ENCODE measurements at places on chromosomes 4 and X.

DNA sequence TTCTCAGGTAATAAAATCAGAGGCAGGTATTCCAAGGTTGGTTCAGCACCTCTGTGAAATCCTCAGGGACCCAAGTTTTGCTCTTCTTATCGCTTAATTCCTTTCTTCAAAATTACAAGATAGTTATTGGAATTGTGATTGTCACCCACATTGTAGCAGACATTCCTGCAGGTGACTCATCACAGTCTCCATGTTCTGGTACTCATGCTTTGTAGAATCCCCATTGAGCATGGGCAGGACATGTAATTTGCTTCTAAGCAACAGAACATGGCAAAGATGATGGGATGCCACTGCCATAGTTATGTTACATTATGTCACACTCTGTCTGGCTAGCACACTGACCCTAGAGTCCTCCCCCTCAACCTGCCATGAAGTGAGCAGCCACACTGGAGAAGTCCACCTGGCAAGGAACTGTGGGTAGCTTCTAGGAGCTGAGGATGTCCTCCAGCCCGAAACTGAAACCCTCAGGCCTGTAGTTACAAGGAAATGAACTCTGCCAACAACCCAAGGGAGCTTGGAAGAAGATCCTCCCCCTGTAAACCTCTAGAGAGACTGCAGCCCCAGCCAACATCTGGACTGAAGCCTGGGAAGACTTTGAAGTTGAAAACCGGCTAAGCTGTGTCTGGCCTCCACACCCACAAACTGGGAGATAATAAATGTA, 58.3 kb upstream of the GUCY1A1 start:
- DNase-seq = no peak

DNA sequence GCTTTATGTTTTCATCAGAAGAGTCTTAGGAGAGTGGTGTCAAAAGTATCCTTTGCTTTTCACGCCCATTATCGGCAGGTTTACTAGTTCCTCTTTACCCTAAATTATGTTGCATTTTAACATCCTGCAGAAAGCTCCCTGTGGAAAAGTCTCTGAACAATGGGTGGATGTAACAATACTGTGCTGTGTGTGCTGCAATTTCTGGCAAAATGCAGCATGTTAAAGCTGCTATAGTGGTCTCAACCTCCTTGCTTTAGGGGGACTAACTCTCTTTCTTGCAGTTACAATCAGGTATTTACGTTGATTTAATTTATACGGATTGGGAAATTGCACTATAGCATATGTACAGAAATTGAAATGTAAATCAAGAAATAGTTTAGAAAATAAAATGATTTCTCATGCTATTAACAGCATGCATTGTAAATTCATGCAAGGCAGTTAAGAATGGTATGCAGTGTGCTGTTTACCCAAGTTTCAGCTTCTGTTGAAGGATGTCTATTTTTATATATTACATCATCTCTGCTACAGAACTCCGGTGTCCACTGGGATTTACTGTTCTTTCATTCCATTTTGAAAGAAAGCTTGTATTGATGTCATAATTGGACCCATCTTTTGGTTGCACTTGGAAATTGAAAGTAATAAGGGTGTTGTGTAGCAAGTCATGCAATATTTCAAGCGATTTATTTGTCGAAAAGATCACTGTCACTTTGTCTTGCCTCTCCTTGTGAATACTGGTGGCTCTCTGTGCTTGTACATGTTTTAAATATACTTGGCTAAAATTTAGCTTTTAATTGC, 145.7 kb downstream of the RAPGEF2 start:
- DNase-seq = no peak

DNA sequence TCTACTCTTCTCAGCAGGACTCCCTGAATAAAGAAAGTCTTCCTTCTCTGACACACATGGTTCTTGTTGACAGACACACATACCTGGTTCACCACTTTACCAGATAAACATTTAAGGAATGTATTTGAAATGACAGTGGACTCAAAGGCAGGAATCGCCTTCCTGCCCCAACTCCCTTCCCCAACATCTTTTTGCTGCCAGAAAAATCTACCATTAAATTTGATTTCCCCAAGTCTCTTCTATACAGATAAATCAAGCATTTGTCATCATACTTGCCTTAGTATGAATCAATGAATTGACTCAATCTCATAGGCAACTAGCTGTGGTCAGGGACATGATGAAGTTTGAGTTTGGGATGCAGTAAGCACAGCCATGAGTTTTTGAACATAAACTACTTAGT, 23.3 kb upstream of the ANXA5 start:
- DNase-seq = no peak

GRCh38 chrX:40385682-40386081, 195.1 kb upstream of the ATP6AP2 start:
- no peak for DNase-seq

DNA sequence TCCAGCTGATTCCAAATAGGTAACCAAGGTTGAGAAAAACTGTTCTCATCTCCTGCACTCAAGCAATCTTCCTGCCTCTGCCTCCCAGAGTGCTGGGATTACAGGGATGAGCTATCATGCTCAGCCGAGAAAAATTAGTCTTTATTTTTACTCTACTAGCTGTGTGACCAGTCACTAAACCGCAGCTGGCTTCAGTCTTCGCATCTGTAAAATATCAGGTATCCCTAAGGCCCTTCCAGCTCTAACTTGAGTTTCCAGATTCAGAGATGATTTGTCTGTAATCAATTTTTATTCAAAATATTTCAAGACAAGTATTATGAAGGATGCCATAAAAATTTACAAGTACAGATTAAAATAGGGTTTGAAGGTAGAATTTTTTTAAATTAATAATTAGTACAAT, 3.5 kb downstream of the ADH6 start:
- DNase-seq = no peak

DNA sequence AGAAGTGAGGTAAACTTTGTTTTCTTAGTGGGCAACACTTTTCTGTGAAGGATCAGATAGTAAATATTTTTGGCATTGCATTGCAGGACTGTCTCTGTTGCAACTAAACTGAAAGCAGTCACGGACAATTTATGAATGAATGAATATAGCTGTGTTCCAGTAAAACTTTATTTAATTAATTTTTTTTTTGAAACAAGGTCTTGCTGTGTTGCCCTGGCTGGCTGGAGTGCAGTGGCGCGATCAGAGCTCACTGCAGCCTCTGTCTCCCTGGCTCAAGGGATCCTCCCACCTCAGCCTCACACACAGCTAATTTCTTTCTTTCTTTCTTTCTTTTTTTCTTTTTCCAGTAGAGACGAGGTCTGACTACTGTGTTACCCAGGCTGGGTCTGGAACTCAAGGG, 15.8 kb downstream of the RBM10 start:
- no peak for DNase-seq

- no peak for DNase-seq
Observed at GRCh38 chr4:2334826-2335728, 73.2 kb upstream of the MXD4 start.

DNA sequence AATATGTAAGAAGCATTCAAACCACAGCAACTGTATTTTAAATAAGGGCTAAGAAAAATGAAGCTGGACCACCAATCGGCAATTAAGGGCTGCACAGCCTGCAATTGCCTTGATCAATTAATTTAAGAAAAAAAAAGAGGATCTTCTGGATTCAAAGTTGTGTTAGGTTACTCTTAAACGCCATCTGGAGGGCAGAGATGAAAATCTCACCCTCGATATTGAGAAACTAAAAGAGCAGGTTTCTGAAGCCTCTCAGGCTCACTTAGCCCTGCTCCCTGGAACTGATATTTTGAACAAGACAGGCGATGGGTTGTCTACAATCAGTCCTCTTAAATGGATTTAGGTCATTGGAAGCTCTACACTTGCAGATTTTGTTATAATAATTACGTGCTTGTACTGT, 579.4 kb downstream of the GRXCR1 start:
- no peak for DNase-seq

GRCh38 chr4:107755841-107756356, 35.9 kb upstream of the PAPSS1 start:
- no peak for DNase-seq

DNA sequence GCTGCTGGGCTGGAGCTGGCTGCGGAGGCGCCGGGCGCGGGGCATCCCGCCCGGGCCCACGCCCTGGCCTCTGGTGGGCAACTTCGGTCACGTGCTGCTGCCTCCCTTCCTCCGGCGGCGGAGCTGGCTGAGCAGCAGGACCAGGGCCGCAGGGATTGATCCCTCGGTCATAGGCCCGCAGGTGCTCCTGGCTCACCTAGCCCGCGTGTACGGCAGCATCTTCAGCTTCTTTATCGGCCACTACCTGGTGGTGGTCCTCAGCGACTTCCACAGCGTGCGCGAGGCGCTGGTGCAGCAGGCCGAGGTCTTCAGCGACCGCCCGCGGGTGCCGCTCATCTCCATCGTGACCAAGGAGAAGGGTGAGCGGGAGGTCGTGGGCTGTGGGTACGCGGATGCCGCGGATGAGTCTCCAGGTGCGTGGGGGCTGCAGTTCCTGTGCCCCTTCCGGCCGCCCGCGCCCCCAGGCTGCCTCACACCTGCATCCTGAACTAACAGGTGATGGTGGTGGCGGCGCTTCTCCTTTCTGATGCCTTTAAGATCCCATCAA, 499 bp downstream of the CYP2U1 start:
- DNase-seq = peak; percentile 31

DNA sequence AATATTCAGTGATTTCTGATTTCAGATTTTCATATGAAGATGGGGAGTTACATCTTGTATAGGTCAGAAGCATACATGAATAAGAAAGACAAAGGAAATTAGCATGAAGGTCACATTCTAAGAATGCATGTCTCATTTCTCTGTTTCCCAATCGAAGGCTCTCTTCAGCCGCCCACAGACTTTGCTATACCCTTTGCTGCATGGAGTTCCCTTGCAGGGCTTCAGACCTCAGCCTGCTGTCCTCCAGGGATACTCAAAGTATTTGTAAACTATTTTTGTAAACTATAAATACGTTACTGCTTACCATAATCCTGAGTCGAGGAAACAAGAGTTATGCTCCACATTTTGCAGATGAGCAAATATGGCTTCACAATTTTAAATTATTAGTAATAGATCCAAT, 738.4 kb downstream of the PCDH18 start:
- no peak for DNase-seq

- no peak for DNase-seq
Observed at GRCh38 chrX:63327788-63328187, 23.3 kb downstream of the SPIN4 start.

- DNase-seq = no peak
Observed at GRCh38 chrX:8052909-8053308, 118.2 kb downstream of the VCX2 start.

GRCh38 chr4:90537491-90537890, 410.3 kb downstream of the CCSER1 start:
- DNase-seq = no peak

DNA sequence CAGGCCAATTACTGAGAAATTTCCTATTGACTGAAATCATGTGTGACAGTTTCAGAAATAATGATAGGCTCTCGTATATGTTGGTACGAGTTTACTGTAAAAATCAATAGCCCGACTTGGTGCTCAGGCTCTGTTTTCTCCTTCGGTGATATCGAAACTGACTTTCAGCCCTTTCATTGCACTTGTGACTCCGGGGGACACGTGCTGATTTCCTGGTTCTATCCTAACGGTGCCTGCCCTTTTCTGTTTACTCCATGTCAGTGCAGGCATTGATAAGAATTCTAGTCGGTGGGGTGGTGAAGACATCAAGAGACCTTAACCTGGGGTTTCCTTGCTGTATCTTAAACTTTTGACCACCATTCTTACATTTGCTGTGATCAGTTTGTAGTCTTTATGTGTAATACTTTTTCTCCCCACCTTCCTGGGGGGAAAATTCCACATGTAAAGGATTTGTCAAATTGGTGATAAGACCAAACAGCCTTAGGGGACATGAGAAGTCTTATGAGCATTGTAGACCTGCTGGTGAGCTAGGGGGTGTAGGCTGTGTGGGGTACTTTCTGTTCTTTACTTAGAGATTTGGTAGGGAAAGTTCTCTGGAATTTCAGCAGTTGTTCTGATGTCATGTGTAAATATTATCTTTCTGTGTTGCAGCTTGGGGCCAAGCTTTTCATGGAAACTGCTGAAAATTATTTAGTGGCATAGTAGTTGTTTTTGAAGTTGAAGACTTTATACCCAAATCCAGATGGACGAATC, 52.7 kb downstream of the TMEM131L start:
- DNase-seq = no peak

DNA sequence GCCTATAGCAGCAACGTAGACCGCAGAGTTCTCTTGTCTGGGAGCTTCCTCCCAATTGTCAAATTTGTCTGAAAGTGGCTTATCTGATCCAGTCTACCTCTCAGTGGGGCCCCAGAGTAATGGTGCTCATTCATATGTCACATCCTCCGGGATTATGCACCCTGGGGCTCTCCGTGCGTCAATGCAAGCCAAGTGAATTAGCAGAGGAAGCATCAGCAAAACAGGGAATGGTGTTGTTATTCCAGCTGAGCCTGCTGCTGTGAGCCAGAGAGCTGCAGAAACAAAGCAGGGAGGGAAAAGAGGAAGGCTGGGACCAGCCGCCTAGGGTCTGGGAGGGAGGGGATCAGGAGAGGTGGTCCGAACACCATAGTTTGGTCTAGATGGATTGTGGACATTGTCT, 95.2 kb downstream of the CLNK start:
- DNase-seq = no peak

DNA sequence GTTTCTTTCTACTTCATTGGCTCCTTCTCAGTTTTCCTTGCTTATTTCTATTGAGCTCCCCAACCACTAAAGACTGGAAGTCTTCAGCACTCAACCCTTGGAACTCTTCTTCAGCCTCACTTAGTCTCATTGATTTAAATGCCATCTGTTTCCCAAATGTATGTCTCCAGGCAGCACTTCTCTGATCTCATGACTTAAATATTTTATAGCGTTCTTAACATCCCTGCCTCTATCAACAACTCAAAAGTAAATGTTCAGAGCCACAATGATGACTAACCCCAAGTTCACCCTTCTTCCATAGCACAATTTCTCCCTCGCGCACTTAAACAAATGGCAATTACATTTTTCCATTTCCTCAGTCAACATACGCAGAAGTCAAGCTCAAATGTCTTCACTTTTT, 1393.3 kb downstream of the ARAP2 start:
- no peak for DNase-seq

DNA sequence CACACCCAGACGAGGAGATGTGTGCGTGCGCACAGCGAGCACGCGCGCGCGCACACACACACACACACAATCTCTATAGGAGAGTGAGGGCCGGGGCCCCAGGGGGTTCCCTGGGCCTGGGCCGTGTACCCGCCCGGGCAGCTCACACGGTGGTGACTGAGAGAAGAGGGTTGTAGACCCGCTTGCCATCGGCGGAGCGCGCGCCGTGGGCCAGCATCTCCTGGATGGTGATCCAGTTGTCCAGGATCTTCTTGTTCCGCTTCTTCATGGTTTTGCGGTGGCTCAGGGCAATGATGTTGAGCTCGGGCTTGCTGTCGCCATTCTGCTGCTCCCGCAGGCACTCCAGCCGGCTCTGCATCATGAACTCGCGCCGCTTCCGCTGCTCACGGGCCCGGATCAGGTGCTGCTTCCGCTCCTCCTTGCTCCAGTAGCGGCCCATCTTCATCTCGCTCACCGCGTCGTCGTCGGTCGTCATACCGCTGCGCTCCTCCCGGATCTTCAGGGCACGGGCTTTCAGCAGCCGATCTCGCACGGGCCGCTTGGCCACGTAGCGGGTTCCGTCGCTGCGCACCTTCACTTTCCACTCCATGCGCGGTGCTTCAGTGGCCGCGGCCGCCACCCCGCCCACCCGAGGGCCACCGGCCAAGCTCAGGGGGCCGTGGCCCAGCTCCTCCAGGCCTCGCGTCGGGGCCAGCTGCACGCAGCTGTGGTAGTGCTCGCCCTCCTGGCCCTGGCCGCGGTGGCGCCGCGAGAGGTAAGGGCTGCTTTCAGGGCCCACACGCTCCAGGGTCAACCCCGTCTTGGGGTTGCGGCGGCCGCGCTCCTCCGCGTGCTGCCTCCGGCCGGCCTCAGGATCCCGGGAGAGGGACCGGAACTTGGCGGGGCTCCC, 9.0 kb downstream of the SSR4 start:
- DNase-seq = no peak

GRCh38 chr4:34245276-34245675, 1999.0 kb downstream of the ARAP2 start:
- no peak for DNase-seq
